ENCODE measurements at places on chromosomes 4 and X.
A peak's percentile ranks its signal among the peaks of the same experiment; 100 is the strongest.

DNA sequence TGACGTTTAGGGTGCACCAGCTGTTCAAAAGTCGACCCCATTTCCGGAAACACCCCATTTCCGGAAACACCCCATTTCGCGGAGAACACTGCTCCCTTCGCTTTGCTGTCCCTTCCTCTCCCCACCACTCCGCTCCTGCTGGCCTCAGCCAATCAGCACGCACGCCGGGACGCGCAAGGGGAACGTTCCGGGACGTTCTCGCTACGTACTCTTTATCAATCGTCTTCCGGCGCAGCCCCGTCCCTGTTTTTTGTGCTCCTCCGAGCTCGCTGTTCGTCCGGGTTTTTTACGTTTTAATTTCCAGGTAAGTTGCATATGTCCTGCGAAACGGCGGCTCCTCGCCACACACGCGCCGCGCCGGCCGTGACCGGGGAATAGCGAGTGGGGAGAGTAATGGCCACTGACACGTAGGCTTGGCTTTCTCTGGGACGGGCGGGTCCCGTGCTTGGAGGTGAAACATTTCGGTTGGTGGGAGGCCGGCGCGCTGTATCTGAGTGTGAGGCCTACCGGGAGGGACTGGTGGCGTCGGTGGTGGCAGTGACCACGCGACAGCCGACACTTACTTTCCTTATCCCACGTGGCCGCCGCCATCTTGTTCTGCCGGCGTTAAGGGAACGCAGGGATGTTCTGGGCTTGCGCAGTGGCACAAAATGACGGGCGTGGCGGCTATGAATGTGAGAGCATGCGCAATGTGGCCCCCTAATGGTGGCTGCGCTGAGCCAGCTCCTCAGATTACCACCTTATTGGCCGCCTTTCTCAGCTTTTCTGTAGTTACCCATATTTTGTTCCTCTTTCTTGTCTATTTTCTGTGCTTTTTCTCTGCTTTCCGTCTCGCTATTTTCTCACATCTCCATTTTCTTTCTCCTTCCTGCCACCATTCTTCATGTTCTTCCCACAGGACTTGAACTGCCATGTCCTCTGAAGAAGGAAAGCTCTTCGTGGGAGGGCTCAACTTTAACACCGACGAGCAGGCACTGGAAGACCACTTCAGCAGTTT lies at the start of gene RBM3:
RBM3 (plus strand) TSS at position 215 of the 997 bp plus-strand sequence; CDS start at position 912, 697 bp downstream.
- peak; percentile 93 for DNase-seq

- DNase-seq = no peak
These were observed 18.4 kb downstream of the PRPS1 start for GRCh38 chrX:107646735-107647134.

- no peak for DNase-seq
These were observed 15.6 kb upstream of the EXOSC9 start for GRCh38 chr4:121785479-121785878.

DNA sequence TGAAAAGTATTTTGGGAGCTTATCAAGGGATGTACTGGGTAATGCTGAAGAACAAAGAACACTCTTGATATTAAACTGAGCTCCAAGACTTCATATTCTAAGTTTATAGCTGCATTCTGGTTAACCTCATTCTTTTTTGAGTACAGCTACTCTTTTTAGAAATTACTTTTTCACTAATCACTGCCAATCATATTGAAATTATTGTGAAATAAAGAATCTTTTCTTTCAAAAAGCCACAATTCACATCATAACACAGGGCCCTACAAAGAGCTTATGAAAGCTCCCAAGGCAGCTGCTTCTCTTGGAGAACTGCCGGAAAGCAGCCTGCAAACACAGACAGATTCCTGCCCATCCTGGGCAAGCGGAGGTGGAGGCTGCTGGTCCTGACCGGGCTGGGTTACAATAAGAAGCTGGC lies 121.4 kb downstream of the RNF150 start:
- no peak for DNase-seq

DNA sequence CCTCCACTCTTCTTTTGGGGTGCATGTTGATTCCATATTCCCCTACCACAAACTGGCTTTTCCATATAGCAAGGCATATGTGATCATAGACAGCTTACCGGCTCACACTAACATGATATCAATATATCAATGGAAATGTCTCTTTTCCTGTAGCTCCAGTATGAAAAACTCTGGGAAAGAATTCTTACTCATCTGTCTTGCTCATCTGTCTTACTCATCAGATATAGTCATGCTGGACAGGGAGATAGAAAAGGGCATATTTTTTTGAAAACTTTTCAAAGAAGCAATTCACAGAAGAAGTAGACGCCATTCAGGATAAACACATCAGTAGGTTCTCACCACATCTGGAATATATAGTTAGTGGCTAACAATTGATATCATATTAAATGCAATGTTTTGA lies 794.7 kb downstream of the RAB28 start:
- no peak for DNase-seq

DNA sequence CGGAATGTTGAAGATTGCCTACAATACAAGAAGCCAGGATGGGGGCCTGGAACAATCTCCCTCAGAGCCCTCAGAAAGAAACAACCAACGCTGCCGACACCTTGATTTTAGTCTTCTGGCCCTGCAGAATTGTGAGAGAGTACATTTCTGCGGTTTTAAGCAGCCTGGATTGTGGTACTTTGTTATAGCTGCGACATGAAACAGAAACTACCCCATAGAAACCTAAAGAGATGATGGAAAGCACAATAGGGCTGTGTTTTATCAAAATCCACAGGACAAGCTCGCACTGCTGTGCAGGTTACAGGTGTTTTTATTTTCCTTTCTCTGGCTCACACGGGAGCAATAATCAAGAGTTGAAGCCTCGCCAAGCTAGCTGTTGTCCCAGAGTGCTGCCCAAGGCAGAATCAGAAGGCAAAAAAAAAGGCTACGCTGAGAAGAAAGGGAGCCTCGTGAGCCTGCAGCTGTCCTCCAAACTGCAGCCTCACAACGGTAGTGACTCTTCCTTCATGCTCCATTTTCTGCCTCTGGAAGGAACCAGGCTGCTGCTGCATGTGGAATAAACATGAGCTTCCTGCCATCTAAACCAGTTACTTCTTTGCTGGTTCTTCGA lies 232.4 kb downstream of the LDB2 start:
- no peak for DNase-seq

GRCh38 chr4:73589261-73589847 lies 30.9 kb downstream of the RASSF6 start:
- DNase-seq = peak; percentile 77

DNA sequence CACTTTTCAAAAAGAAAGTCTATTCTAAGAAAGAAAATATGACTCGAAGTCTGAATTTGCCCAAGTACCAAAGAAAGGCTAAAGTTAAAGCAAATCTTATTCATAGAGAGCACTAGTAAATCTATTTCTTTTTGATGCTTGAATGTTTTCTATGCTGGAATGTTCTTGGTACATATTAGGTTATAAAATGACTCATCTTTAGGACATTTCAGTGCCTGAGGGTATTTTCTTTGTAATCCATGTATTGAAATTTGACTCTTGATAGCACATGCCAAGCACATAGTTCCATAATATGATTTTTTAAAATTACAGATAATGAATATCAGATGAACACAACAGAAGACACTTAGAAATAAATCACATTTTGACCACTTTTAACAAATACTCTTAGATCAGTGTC lies 232.8 kb downstream of the TRIML1 start:
- DNase-seq = no peak

DNA sequence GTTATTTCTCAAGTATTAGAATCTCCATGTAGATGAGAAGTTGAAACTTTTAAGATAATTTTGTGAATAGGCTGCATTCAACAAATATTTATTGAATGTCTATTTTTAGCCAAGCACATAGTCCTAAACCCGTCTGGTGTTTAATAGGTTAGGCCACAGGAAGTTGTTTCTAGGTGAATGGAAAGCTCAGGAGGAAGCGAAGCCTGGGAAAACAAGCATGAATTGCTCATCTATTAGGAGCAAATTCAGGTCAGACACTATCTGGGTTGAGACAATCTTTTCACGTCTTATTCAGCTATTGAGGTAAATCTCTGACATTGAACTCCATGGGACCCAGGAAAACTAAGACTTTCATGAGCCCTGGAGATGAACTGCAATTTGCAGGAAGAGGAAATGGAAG lies 43.1 kb upstream of the FREM3 start:
- DNase-seq = no peak

All from lung (tissue), 17 donors.